ENCODE measurements at places on chromosomes 6 and 20. TPM values are rescaled to one million over a fixed set of nuclear protein-coding genes. Genes with fewer than 3 reads are reported as not detected.

HSPA1L gene
- total RNA-seq = 3.0 TPM

CYP39A1 gene
- total RNA-seq = not detected

LY86 gene
- not detected for total RNA-seq

CLVS2 gene
- not detected for total RNA-seq

SLC17A1 gene
- not detected for total RNA-seq

HFE gene
- total RNA-seq = 17.0 TPM

ZKSCAN3 gene
- 5.0 TPM for total RNA-seq

OR12D3 gene
- total RNA-seq = not detected

TRIM10 gene
- not detected for total RNA-seq

C6orf58 gene
- 0.21 TPM for total RNA-seq

SLC22A3 gene
- 0.10 TPM for total RNA-seq

APOM gene
- 4.2 TPM for total RNA-seq

PYGB gene
- 91.8 TPM for total RNA-seq

SNAP25 gene
- 0.12 TPM for total RNA-seq

BTN1A1 gene
- not detected for total RNA-seq

DOK5 gene
- total RNA-seq = not detected

GABBR1 gene
- total RNA-seq = 4.4 TPM

LY6G5C gene
- not detected for total RNA-seq

PRND gene
- total RNA-seq = 0.10 TPM

PHIP gene
- total RNA-seq = 21.8 TPM

MAS1 gene
- total RNA-seq = not detected

ME1 gene
- 23.1 TPM for total RNA-seq

MCCD1 gene
- not detected for total RNA-seq

TUBB gene
- total RNA-seq = 1,118 TPM

Measured in A172 (cell line).